ENCODE measurements at places on chromosomes 12 and 14.

DNA sequence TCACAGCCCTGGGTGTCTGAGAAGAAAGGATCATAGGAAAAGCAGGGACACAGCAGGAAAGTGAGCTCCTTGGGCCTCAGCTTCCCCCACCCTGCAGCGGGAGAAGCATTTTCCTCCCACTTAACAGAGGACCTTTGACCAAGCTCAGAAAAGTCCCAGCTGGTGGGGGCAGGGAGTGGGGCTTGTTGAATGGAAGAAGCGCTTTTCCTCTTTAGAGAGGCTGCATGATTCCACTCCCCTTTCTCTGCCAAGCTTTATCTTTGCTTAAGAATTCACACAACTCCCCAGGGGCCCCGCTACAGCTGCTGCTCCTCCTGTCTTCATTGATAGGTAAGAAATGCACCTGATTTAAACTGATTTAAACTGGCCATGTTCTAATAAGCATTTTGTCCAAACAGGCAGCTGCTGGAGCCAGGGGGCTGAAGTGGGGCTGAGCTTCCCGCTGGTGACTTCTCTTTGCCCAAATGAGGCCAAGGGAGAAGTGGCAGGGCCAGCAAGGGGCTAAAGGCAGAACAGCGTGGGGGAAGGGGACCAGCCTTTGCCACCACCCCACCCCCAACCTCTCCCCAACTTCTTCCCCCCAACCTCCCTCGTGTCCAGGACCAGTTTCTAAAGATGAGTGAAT lies 1.7 kb upstream of the PAPLN start:
- no peak for DNase-seq

DNA sequence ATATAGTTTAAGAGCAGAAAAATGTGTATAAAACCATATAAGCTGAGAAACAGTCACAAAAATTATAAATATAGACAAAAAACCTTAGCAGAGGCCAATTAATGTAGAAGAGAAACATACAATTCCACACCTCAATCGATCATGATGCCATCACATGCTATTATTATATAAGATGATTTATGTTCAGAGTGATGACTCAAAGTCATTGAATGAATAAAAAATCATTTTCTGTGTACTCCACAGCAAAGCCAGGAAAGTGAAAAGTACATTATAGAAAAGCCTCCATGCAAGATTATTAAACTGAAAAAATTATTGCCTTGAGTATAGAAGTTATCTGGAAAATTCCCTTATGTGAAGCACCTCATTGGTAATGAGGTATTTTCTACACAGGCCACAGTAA lies 229.2 kb upstream of the PPFIA2 start:
- DNase-seq, result no peak

GRCh38 chr14:96166461-96167223 lies 38.0 kb upstream of the BDKRB2 start:
- DNase-seq, result no peak

DNA sequence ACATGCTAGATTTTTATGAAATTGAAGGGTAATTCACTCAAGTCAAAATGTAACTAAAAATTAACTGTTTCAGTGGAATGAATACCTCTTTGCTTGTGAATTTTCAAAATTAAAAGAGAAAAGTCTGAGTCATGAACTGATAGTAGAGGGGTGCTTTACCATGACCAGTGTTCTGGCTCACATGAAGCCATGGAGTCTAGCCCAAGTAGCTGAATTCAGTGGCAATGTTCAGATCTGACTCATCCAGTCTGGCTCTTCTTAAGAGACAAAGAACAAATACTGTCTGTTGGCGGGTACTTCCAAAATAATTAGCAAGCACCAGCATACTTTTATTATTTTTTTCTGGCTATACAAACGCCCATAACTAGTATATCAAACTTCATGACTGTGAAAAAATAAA lies 366.3 kb upstream of the GARIN6 start:
- no peak for DNase-seq

GRCh38 chr14:78697341-78697740 lies 527.2 kb downstream of the NRXN3 start:
- no peak for DNase-seq

DNA sequence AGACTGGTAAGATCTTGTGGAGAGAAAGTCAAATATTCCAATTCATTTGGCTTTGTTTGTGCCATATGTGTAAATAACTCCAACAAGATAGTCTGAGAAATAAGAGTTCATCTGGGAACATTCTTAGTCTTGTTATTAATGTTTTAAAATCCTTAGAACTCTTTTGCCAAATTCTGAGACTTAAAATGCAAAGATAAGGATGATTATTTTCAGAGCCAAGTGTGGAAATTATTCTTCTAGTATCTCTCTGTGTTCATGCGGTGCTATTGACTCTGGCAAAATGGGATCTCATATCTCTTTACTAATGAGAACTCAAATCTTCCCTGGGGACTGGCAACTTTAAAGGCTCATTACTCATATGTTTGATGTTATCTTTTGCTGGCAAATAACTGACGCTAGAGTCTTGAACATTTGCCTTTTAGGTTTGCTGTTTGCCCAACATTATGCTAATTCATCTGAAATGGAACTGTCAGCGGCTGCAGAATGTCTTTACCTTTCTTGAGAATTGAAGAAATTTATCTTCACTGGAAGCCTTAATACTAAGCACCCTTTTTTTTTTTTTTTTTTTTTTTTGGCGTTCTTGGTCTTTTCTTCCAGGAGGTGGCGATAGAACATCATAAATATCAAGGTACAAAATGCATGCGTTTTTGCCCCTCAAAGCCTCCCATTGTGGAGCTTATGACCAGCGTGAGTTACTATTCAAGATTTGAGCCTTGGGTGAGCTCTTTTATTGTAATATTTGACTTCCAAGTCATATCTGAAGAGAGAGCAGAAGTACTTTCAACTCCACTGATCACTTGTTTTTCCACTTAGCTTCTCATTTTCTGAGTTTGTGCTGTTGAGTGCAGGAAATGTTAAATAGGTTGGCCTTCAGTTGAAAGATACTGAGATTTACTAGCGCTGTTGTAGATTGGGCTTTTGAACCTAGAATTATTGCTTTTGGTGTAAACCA lies 86.5 kb downstream of the CAND1 start:
- peak; percentile 1 for DNase-seq

DNA sequence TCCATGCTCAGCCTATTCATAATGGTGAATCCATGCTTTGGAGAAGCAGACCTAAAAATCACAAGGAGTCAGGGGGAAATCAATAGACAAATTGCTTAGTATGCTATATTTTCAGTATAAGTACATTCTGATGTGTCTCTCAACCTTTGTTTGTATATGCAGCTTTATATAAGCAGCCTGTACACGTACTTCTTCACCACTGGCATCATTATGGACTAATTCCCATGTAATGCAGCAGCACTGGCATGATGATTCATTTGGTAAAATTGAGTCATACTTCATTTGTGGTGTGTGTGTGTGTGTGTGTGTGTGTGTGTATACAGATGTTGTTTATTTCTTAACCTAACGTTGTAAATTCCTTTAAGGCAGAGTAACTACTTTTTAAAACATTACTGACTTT lies 10.9 kb downstream of the DCP1B start:
- DNase-seq, result no peak

DNA sequence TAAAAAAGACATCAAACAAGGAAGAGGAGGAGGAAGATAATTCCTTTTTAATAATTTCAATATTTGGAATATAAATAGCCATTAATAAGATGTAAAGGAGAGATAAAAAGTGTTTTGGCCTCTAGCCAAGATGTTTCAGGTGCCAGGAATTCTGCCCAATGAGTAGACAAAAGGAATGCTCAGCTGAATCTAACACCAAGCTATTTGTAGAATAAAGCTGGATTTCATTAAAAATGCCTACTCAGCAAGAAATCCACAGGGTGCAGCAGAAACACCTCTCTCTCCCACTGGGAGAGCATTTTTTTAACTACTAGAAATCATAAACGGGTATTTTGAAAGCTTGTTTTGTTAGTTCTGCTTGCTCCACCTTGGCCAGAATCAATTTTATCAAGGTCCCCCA lies 4.1 kb upstream of the STAB2 start:
- no peak for DNase-seq

- no peak for DNase-seq
Measured at GRCh38 chr14:61322011-61322798, 826 bp downstream of the PRKCH start.

GRCh38 chr12:127774828-127775227 lies 492.1 kb upstream of the TMEM132C start:
- no peak for DNase-seq

GRCh38 chr12:101480849-101481248 lies 5.7 kb downstream of the SPIC start:
- no peak for DNase-seq

- no peak for DNase-seq
Measured at GRCh38 chr12:93653079-93653478, 24.1 kb upstream of the CRADD start.

DNA sequence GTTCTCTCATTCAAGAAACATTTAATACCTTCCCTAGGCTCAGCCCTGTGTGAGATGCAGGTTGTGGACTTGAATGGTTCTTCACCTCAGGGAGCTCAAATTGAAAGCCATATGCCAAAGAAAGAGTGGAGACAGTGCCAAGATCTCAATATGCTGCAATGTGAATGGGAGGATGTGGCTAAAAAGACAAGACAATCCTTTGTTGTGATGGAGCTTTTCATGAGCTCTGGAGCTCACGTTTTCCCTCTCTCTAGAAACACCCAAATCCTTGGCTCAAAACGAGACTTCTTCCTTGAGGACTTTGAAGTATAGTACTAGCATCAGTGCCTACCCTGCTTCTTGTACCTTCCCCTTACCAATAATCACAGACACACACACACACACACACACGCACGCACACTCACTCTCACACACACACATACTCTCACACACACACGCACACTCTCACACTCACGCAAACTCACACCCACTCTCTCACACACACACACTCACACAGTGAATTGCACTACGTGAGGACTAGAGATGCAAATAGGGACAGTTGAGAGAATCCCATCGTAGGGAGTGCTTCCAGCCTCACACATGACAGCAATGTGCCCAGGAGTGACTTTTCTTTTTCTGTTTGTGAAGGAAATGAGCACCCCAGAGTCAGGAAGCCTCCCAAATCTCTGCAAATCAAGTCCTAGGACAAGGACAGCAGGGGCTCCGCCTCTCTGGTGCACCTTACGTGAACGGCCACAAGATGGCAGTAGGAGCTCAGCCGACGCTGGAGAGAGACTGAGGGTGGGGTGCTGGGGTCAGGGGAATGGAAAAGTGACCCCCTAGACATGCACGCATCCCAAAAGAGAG lies 231.4 kb downstream of the PCNX1 start:
- DNase-seq, result peak; percentile 50

DNA sequence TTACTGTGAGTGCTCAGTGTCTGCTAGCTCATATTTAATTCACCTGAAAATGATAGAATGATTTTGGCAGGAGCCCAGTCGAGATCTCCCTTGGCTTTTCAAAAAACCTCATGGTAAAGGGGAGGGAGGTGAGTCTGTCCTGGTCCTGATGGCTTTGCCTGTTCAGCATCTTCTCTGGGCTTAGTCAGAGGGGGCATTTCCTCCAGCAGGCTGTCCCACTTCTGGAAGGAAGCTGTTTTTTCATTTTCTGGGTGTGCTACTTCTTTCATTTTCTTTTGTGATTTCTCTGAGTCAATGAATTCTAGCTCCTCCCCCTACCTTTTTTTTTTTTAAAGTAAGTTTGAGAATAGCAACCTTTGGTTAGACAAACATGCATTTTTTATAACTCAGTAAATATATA lies 58.8 kb downstream of the TMX1 start:
- no peak for DNase-seq

DNA sequence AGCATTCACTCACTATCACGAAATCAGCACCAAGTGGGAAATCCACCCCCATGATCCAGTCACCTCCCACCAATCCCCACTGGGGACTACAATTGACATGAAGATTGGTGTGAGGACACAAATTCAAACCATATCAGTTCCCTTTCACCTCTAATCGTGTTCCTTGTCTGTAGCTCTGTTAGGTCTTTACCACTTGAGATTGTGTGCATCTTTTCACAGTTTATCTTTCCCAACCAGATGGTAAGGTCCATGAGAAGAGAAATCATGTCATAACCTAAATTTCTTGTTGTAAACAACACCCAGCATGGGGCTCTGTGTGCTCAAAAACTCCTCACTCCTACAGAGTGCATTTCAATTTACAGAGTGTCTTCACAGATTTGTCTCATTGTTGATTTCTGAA lies 27.1 kb upstream of the PCED1B start:
- DNase-seq, result no peak

DNA sequence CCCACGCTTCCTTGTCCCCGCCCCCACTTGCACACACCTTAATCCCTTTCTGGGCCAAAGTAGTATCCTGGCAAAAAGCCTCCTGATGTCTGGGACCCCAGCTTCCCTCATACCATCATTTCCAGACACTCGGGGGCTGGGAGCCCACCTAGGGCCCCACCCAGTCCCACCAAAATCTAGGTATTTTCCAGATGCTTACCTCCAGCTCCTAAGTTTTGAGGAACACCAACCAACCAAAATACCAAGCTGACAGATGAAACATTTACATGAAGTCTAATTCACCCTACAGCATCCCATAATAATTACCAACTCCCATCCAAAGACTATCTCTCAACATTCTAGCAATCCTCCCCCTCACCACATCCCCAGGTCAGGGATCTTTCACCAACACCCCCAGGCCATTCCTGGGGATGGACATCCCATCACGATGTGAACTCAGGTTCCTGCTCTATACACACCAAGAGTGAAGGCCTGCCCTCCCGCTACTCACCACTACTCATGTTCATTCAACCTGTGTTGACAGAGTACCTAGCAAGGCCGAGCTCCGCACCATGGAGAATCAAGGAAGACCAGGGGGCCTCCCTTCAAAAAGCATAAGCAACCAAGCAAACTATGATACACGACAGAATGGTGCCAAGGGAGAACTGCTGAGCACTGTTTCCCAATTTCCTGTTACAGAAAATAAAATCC lies 1.6 kb upstream of the CHD4 start:
- DNase-seq, result peak; percentile 39

GRCh38 chr14:86575141-86575540 lies 1045.2 kb downstream of the FLRT2 start:
- DNase-seq, result no peak

DNA sequence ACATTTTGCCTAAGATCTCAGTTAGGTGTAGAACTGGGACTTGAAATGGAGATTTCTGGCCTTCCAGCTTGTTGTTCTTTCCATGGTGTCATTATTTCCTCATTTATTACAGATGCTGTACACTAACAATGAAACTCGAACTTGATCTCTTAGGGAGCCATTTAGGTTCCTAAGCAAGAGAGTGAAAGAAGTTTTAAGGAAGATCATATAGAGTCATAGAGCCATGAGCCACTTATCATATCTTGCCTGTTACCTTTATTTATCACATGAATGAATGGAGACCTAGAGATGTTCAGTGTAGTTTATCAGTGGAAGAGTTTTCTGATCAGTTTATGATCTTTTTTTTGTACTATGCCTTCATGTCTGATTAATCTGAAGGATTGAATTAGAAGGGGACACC lies 9.9 kb downstream of the HELB start:
- no peak for DNase-seq

- no peak for DNase-seq
Measured at GRCh38 chr14:68539789-68540188, 253.1 kb downstream of the ZFP36L1 start.

GRCh38 chr14:39368261-39368959 lies 63.8 kb downstream of the FBXO33 start:
- no peak for DNase-seq

GRCh38 chr14:103015426-103015825 lies 41.9 kb downstream of the CDC42BPB start:
- DNase-seq, result no peak

Data from stimulated activated CD4-positive, alpha-beta T cell treated with anti-CD3 and anti-CD28 coated beads, Interleukin-1b, Interleukin-23, amount 100 ng/mL, for 4 hours (primary cell).